ENCODE measurements at places on chromosomes 4 and X.

- no peak for DNase-seq
Observed at GRCh38 chr4:75327804-75328512, 186.2 kb downstream of the RCHY1 start.

- DNase-seq = no peak
Observed at GRCh38 chr4:182142176-182143085, 100.8 kb upstream of the TENM3 start.

GRCh38 chrX:46376246-46376885, 168.9 kb downstream of the ZNF674 start:
- DNase-seq = no peak

DNA sequence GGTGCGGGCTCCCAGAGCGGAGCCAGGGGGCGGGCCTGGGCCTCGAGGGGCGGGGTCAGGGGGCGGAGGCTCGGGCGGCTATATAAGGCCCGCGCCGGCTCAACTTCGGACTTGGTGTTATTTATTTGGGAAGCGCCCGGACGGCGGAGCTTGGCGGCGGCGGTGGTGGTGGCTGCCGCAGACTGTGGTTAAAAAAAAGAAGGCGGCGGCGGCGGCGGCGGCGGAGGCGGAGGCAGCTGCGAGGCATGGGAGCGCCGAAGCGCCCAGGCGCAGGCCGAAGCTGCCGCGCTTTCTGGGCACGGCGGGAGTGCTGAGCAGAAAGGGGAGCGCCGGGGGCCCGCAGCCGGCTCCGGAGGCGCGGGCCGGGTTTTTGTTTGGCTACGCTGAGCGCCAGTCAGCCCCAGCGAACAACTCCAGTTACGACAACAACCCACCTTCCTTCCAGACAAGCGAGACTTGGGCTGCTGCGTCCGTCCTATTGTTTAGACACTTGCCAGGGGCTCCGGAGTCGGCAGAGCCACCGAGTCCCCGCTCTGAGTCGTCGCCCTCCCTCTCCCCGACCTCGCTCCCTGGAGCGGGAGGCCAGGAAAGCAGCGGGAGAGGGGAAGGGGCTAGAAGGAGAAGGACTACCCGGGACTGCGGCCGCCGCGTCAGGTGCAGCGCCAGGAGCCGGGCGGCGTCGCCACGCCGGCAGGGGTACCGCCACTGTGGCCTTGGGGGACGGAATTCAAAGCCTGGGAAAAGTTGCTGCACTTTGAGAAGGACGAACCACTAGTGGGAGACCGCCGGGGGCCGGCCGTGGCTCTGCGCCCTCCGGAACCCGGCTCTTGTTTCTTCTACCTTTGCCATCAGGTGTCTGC, at the start of gene SLIT2:
TSS of gene SLIT2 (plus strand) at position 110 of the 860 bp plus-strand sequence. CDS start 1,911 bp downstream, outside the sequence.
- no peak for DNase-seq

DNA sequence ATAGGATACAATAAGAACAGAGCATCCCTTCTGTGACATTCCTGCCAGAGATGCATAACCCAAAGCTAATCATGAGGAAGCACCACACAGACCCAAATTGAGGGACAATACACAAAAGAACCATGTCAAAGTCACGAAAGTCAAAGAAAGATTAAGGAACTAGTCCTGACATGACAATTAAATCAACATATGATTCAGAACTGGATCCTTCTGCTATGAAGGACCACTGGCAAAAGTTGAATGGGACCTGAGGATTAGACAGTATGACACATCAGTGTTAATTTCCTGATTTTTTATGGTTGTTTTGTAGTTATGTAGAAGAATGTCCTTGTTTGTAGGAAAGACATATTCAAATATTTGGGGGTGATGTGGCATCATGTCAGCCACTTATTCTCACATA, 13.9 kb downstream of the ACOT9 start:
- no peak for DNase-seq

GRCh38 chrX:143994206-143994605, 110.3 kb downstream of the UBE2NL start:
- DNase-seq = no peak

GRCh38 chr4:147640331-147640730, 23.1 kb downstream of the TMEM184C start:
- no peak for DNase-seq

DNA sequence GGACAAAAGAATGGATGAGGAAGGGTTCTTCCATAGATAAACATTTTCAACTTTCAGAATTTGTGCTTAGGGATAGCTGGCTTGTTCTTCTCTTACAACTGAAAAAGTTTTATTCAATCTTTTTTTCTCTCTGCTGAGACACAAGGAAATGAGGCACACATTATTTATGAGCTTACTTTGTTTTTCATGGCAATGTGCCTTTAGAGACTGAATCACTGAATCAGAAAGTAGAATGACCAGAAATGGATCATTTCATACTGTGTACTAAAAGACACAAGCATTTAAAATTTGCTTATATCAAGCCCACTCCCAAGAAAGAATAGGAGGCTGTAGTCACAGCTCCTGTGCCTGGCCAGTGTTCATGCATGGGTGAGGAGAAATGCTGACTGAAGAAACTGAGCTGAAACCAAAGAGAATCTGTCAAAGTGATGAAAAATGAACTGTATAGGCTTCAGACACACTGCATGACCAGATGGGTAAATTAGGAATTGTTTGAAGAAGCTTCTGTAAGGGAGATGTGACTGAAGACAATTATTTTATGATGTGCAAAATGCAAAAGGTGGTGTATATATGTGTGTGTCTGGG, 413.8 kb downstream of the RAPGEF2 start:
- no peak for DNase-seq

DNA sequence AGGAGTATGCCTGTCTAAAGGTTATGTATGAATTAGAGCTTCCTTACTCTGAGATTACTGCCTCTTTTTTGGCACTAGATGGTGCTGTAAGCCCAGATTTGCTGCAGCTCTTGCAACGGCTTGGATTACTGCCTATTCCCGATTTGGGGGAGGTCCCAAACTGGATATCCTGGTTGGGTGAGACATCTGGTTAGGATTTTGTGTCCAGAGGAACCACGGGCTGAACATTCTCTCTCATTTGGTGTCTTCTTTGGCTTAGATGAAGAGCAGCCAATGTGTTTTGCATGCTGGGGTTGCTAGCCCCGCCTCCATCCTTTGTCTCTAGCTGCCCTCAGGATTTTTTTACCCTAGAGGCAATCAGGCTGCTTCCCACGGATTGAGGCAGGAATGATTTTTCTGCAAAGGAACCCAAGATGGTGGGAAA, 31.9 kb downstream of the F8A1 start:
- DNase-seq = no peak

- DNase-seq = no peak
Observed at GRCh38 chr4:127521463-127521862, 111.3 kb upstream of the INTU start.

DNA sequence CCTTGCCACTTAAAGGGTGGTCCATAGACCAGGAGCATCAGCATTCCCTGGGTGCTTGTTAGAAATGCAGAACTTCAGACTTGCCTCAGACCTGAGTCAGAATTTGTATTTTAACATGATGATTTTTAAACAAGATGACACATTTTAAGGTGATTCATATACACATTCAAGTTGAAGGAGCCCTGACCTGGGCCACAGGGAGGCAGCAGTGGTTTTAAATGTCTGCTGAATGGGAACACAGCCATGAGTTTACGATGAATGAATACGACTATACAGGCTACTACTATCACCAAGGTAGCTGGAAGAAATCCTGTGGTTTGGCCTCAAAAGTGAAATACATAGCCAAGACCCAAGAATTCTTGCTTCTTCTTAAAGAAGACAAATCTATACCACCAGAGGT, 2.9 kb downstream of the HDAC8 start:
- DNase-seq = no peak

GRCh38 chrX:109732807-109733612, at the start of gene ACSL4:
TSS of gene ACSL4 (minus strand) at chrX:109733257. CDS start at chrX:109683363, 49,894 bp downstream.
- DNase-seq = peak; percentile 76

DNA sequence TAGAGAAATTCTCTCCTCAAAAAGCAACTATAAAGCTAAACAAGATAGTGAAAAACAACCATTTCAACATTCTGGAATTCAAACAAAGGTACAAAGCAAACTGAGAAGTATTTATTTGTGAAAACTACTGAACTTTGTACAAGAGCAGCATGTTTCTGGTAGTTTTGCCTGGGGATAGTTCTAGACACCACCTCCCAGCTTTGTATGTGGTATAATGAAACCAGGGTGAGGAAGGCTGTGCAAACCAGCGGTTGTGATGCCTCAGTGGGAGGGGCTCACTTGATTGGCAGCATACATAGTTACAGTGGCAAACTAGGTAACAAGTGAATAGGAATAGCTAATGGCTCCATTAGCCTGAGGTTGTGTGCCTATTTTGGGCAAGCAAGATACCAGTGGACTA, 18.6 kb upstream of the FRMD7 start:
- DNase-seq = no peak

- DNase-seq = peak; percentile 15
Observed at GRCh38 chrX:151680805-151681204, 14.5 kb upstream of the PRRG3 start.

DNA sequence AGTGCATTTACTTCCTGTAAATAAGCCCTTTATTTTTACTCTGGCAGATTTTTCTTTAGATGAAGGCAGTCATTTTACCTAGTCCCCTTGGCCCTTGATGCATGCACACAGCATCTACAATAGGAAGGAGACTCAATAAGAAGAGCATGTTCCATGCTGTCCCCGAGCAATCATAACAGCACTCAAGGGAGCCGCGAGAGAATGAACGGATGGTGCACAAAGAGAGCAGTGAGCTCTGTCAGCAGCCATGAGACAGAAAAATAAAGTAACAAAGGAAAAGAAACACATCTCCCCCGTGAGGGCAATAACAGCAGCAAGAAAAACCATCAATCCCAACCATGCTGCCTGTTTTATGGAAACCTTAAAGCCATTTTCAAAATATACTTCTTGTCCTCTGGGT, 11.9 kb downstream of the SMIM31 start:
- DNase-seq = no peak

GRCh38 chrX:6678313-6678712, 143.4 kb upstream of the VCX3A start:
- DNase-seq = no peak

GRCh38 chr4:125155251-125155650, 159.5 kb upstream of the FAT4 start:
- no peak for DNase-seq

- no peak for DNase-seq
Observed at GRCh38 chr4:182219411-182220056, 23.7 kb upstream of the TENM3 start.

- DNase-seq = no peak
Observed at GRCh38 chr4:182048871-182049270, 194.3 kb upstream of the TENM3 start.

DNA sequence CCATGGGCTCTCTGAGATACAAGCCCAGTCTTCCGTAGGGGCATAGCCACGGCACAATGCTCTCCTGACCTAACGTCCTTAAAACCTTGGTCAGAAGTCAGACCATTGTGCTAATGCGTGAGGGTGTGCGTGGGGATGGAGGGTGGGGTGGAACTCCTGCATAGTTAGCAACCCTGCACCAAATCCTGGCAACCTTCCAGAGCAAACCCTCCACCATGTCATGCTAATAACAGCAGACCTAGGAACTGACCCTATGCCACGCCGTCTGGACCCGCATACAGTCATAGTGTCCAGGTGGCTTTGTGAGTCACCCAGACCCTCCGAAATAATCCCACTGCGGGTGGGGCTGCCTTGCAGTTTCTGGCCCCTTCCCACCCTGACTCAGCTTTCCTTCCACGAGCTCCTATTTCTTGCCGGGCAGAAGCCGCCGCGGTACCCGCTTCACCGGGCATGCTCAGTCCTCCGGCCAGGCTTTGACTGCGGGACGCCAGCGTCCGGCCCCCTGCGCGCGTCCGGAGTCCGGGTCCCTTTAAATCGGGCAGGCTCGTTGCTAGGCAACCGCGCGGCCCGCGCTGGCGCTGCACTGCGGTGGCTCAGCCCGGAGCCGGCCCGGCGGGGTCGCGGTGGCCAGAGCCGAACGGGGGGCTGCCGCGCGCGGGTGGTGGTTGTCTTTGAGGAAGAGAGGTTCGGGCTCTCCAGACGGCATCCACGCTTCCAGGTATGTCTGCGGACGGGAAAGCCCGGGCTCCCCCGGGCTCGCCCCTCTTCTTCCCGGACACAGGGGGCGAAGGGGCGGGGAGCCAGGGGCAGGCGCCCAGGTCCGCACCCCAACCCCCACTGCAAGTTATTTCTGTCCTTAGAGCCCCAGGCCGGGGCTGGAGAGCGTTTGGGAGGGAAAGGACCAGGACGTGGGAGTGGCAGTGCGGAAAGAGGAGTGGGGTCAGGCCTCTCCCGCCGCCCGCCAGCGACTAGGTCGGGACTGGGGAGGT, at the start of gene CCDC160:
TSS of gene CCDC160 (plus strand) at position 557 of the 989 bp plus-strand sequence. CDS start 7,619 bp downstream, outside the sequence.
- no peak for DNase-seq

DNA sequence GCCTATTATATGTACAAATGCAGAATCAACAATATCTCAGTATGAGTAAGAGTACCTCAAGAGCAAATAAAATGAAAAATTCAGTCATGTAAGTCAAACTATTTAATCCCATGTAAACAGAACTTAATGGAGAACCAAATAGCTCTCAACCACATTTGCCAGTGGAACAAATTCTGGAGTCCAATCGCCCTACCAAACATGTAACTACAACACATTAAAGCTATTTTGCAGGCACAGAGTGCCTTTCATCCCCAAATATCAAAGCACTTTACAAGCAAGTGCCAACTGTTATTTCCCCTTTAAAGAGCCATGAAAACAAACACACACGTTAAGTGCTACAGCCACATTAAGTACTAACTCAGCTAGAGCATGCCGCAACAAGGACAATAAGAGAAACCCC, 51.3 kb downstream of the PCDH19 start:
- DNase-seq = no peak

DNA sequence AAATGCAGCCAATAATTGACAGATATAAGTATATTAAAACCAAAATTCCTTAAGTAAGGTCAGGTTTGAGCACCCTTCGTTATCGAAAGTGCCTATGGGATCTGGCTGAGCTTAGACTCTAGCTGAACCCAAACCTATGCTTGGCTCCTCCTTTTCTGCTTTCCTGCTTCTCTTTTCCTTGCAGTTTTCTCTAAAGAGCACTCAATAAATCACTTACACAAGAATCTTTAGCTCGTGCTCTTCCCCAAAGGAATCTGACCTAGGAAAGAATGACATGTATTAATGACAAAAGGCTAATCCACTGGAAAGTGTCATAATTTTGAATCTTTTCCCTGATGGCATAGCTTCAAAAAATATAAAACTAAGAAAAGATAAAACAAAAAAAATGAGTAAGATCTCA, 282.7 kb downstream of the DKK2 start:
- DNase-seq = no peak

DNA sequence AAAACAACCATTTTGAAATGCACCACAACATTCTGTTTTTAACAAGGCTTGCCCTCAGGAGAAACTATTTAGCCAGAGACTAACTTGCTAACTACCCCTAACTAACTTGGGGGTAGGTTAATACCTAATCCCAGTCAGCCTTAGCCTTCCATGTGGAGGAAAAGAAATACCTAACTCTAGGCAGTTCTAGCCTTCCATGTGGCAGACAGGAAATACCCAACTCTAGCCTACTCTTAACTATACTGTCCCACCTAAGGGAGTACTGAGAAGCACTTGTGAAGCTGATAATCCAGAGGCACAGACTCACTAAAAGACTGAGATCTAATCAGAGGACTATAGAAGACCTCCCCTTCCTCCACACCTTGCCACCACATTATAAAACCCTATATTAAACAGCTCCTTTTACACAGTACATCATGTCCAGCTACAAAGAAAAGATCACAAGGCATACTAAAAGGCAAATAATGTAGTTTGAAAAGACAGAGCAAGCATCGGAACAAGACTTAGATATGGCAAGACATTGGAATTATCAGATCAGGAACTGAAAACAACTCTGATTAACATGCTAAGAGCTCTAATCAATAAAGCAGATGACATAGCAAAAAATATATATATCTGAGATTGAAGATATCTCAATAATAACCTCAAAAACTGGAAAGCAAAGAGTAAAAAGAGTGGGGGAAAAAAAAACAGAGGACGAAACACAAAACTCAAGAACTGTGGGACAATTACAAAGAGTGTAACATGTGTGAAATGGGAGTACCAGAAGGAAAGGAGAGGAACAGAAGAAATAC, 52.2 kb downstream of the FRYL start:
- no peak for DNase-seq
